Testis (tissue), 5 donors: ENCODE measurements at places on chromosomes 3 and 15. TPM values are rescaled to one million over a fixed set of nuclear protein-coding genes. Genes with fewer than 3 reads are reported as not detected.

DNA sequence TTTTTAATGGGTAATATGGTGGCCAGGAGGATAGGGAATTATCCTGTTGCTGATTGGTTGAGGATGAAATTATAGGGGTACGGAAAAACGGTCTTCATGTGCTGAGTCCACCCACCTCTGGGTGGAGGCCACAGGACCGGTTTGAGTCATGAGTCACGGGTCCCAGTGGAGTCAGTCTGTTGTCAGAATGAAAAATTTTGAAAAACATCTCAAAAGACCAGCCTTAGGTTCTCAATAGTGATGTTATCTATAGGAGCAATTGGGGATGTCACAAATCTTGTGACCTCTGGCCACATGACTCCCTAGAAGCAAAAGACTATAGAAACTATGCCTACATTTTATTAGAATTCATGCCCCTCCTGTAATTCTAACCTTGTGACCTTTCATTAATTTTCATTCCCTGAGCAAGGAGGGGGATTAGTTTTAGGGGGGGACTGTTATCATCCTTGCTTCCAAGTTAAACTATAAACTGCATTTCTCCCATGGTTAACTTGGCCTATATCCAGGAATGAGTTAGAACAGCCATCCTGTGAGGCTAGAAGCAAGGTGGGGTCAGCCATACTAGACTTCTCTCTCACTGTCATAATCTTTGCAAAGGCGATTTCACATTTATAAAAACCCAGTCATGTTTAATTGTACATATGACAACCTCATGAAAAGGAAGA lies 101.2 kb downstream of the TCF12 start:
- DNase-seq = no peak

GRCh38 chr3:127131424-127132170 lies 61.3 kb upstream of the PRR23E start:
- peak; percentile 90 for DNase-seq

DNA sequence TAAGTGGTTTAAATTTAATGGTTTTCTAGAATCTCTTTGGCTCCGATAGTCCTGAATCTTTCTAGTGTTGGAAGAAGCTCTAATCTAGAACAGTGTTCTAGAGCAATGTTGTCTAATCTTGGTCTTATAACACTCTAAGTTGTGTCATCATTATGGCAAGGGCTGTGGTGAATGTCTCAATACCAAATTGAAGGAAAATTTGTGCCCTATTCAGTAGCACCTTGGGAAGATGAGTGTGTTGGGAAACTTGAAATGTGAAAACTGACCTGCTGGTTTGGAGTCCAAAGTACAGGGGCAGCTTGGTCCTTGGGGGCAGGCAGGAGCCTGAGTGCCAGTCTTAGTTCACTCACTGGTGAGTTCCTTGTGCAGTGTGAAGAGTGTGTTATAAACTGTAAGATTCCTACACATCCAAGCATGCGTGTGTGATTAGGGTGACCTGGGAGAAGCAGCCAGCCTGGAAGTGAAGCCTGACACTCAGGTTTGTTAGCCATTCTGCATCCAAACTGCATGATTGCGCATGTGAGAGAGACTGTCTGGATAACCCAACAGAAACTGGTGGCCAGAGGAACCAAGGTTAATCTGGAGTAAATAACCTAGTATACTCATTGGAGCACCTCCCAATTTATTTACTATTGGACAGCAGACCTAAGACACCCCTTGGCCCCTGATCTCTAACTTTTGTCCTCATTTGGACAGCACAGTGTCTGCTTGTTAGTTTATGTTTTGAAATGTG lies 14.6 kb downstream of the ZNF592 start:
- DNase-seq = no peak

Gene DAZL
- total RNA-seq = 71.5 TPM

Gene GXYLT2
- 17.6 TPM for total RNA-seq
